A549 (cell line): ENCODE measurements at places on chromosomes 11 and 22. TPM values are rescaled to one million over a fixed set of nuclear protein-coding genes. Genes with fewer than 3 reads are reported as not detected.

GRCh38 chr11:66081505-66081904 is 11.4 kb downstream of the PACS1 start:
- DNase-seq, result no peak

- DNase-seq, result no peak
Measured at GRCh38 chr11:73464347-73464746, 88.1 kb downstream of the RELT start.

- no peak for DNase-seq
Measured at GRCh38 chr11:47550288-47551047, 2.5 kb downstream of the CELF1 start.

- DNase-seq, result no peak
Measured at GRCh38 chr11:31943056-31943780, 132.1 kb upstream of the PAX6 start.

SLC17A6 gene
- not detected in 3 replicates for polyA plus RNA-seq

- no peak for DNase-seq
Measured at GRCh38 chr11:114230031-114230704, 66.0 kb upstream of the NNMT start.

CYTH4 gene
- polyA plus RNA-seq, result 0.10 to 0.24 TPM (median 0.15 TPM) in 3 replicates

DNA sequence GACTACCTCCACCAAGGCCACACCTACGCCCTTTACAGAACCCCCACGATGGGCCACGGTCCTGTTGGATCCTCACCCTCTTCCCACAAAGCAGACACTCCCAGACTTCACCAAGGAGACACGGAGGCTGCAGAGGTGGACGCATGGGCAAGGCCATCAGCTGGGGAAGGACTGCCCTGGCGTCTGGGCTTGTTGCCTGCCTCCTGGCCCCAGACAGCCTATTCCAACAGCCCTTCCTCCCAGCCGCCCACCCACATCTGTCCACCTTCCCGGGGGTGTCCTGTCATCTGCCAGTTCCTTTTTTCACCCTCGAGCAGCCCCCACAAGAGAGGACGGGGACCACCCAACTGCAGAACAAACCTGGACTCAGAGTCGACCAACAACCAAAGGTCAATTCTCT is 28.9 kb upstream of the TH start:
- no peak for DNase-seq

OR51B5 gene
- 0.06 to 0.10 TPM in 2 of 3 replicates, not detected in the other for polyA plus RNA-seq

STX5 gene
- 16.8 to 21.0 TPM (median 19.5 TPM) in 3 replicates for polyA plus RNA-seq

DNA sequence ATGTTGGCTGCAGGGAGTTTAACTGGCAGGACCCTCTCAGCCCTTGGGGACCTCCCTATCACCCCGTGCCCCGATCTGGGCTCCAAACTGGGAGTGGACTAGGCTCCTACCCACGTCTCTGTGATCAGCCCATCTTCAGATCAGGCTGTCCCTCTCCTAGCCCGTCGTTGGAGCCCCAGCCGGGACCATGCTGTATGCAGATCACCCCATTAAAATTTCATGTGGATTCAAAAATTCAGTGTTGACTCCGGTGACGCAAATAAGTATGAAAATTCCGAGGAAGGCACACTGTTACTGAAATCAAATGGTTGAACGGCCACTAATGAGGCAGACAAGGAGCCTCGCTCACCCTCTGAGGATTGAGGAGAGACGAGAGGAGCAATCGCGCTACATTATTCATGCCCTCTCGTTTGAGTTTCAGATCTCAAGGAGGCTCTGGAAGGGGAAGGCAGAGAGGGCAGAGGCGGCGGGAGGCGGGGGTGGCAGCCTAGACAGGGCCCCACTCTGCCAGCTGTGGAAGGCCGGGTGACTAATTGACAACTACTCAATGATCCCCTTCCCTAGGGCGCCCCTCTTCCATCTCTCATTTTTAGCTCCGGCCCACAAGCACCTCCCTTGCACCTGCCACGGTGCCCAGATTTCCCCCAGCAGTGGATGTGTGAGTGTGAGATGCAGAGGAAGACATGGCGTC is 255.4 kb downstream of the MIAT start:
- no peak for DNase-seq
